ENCODE measurements at places on chromosomes 1 and 21.
A peak's percentile ranks its signal among the peaks of the same experiment; 100 is the strongest.

DNA sequence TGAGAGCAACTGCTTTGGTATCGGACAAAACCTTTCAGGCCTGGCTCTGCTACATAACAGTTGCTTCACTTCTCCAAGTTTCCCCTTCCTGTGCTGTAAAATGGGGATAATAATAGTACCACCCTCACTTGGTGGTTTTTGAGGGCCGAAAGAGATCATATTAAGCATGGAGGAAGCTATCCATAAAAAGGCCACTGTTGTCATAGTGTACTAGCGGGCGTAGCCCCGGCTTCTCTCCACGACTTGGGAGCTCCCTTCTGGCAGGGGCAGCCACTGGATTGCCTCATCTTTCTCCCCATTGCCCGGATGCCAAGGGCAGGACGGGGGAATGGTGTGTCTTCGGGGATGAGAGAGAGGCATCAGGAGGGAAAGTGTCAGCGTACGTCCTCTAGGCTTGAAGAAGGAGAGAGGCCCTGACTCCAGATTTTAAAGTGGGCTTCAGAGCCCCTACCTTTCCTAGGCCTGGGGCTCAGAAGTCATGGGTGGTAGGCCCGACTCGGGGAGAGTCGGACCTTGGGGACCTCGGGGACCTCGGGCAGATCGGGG lies 548 bp upstream of the MFSD2A start:
- DNase-seq = no peak

DNA sequence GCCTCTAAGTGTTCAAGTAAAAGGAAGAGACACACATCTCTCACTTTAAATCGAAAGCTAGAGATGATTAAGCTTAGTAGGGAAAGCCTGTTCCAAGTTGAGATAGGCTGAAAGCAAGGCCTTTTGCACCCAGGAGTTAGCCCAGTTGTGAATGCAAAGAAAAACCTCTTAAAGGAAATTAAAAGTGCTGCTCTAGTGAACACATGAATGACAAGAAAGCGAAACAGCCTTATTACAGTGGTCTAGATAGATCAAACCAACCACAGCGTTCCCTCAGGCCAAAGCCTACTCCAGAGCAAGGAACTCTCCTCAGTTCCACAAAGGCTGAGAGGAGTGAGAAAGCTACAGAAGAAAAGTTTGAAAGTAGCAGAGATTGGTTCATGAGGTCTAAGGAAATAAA lies 14.9 kb downstream of the TCP10L start:
- no peak for DNase-seq

- no peak for DNase-seq
These were observed 56.2 kb downstream of the PEX14 start for GRCh38 chr1:10530756-10531495.

GRCh38 chr1:43382027-43382779 lies 7.4 kb downstream of the MED8 start:
- DNase-seq = no peak

- DNase-seq = no peak
These were observed 223.1 kb downstream of the RPS6KC1 start for GRCh38 chr1:213274140-213274539.

- no peak for DNase-seq
These were observed 4.4 kb upstream of the PALMD start for GRCh38 chr1:99641558-99641957.

- DNase-seq = peak; percentile 85
These were observed 470 bp downstream of the RPRD2 start for GRCh38 chr1:150364231-150365003.

DNA sequence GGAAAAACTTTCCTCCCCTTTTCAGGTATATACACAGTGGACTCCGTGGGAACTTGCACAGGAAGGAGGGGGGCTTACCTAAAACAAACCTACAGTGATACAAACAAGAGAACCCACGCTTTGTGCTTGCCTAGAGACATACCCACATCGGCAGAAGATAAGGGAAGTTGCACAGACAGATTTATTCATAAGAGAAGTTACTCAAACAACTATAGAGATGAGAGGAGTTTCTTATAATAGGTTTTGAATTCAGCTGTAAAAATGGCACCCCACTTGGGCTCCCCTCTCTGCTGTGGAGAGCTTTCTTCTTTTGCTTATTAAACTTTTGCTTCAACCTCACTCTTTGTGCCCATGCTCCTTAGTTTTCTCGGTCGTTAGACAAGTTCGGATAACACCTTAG lies 1.8 kb upstream of the DUSP12 start:
- no peak for DNase-seq

GRCh38 chr1:84737590-84737989 lies 47.3 kb upstream of the SSX2IP start:
- no peak for DNase-seq

- no peak for DNase-seq
These were observed 62.9 kb downstream of the ZSCAN20 start for GRCh38 chr1:33535334-33535733.

DNA sequence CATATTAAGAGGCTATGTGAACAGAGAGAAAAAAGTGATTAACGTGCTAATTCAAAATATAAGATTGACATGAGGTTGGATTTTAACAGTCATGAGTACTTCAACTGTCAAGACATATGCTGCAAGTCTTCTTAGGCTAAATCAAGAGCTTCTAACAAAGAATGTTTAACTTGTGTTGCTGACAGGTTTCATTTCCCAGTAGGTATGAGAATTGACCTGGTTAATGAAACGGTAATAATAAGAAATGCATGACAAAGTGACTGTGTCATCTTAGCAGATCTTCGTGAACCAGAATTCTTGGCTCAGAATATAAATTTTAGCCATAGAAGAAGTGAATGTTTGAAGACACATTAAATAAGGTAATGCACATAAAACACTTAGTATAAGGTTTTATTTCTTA lies 132.6 kb upstream of the PTGFR start:
- no peak for DNase-seq

Measured in CD4-positive, alpha-beta T cell treated with Interleukin-17A for 4 hours (primary cell).